ENCODE measurements at places on chromosomes 6 and 20.

DNA sequence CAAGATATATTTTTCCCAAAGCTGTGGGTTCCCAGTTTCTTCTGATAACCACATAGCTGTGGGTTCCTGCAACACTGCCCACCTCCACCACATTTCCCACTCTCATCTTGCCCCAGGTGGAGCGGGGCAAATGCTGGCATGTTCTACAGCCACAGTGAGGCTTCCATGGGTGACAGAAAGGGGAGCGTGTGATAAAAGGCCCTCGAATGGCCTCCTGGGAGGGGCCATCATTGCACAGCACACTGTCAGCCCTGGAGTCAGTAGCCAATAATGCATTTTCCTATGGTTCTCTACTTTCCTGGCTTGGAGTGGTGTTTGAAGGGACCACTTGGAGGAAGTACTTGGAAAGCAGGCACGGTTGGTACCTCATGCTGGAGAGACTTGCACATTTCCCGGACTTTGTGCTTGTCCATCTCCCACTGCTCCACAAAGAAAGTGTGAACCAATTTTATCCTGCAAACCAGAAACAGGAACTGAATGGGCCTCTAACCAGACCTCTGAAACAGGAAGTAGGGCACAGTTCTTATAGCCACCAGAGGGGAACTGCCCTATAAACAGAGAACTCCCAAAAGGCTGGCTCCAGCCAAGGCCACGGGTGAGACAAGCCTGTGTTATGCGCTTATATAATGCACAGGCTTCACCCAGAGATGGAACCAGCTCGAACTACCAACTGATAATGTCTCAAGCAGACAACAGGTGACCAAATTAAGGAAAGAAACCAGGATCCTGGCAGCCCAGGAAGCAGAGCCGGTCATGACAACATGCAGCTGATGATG lies 8.6 kb downstream of the MAP3K5 start:
- no peak for DNase-seq

- no peak for DNase-seq
Observed at GRCh38 chr20:60512443-60512842, 554.2 kb downstream of the CDH26 start.

GRCh38 chr6:113010196-113010989 lies 663.3 kb downstream of the RFPL4B start:
- no peak for DNase-seq

DNA sequence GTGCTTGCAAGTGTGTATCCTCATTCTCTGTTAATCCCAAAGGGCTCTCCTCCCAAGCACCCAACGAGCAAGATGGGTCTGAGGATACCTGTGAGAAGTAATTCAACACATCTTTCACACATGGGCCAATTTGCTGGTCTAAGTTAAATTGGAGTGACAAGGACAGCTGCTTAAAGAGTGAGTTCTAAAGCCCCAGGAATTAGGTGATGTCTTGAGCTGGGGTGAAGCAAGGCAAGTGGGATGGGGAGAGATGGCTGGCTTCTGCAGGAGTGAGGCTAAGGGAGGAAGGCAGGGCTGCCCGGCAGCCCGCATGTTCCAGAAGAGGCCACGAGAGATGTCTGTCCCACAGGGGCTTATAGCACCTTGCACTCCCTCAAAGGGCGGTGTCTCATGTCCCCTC lies 288.5 kb downstream of the CDH26 start:
- no peak for DNase-seq

- no peak for DNase-seq
Observed at GRCh38 chr6:48916607-48917006, 546.4 kb downstream of the MMUT start.

GRCh38 chr20:42341654-42342053 lies 723.5 kb upstream of the CHD6 start:
- DNase-seq, result no peak

DNA sequence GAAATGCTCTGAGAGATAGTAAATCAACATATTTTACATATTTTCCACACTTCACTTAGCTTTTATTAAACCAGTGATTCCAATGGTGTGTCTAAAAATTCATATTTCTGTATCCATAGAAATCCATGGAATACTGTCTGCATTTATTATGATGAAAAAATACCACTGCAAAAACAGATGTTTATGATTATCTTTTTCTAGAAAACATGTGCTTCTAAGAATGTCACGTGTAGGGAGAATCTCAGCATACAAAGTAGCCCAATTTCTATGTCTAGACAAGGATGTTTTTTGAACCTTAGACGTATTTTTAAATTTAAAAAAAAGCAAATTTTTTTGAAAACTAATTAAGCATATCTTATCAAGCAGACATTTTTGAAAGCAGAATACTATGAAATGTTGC lies 622.4 kb downstream of the TENT5A start:
- no peak for DNase-seq

GRCh38 chr20:1282966-1283365 lies 16.9 kb downstream of the SNPH start:
- DNase-seq, result no peak

DNA sequence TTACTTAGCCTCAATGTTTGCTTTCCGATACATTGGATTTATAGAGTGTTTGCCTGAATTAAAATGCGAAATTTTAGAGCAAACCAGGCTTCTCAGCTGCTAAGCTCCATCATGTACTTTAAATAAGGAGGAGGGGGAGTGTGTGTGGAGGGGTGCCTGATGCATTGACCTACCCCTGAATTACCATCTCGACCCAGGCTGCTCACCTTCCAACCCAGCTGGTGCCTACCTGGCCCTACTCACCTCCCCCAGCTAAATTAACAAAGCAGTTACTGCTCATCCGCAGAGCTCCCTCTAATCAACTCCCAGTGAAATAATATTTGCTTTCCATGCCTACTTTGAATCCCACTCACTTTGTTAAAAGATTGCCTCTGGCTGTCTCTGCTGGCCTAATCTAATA lies 544.5 kb downstream of the MAFB start:
- no peak for DNase-seq

- DNase-seq, result no peak
Observed at GRCh38 chr6:151649835-151650234, 156.0 kb downstream of the CCDC170 start.

- DNase-seq, result no peak
Observed at GRCh38 chr6:32785781-32786533, 22.6 kb upstream of the HLA-DQB2 start.

DNA sequence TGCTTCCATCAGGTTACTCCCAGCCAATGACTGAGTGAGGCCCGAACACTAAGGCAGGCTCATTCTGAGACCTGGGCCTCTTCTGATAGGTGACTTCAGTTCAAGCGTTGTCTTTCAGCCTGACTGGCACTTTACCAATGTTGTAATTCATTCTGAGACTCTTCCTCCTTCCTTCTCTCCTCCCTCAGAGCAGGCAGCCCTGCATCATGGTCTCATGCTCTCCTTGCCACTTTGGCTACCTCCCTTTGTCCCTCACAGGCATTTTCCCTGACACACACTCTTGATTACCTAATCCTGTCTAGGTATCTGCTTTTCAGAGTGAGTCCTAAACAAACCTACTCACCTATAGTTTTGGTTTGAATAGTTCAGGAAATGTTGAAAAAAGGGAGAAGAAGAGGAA lies 12.6 kb upstream of the WFDC12 start:
- no peak for DNase-seq

GRCh38 chr6:129195643-129196042 lies 312.7 kb downstream of the LAMA2 start:
- DNase-seq, result no peak

DNA sequence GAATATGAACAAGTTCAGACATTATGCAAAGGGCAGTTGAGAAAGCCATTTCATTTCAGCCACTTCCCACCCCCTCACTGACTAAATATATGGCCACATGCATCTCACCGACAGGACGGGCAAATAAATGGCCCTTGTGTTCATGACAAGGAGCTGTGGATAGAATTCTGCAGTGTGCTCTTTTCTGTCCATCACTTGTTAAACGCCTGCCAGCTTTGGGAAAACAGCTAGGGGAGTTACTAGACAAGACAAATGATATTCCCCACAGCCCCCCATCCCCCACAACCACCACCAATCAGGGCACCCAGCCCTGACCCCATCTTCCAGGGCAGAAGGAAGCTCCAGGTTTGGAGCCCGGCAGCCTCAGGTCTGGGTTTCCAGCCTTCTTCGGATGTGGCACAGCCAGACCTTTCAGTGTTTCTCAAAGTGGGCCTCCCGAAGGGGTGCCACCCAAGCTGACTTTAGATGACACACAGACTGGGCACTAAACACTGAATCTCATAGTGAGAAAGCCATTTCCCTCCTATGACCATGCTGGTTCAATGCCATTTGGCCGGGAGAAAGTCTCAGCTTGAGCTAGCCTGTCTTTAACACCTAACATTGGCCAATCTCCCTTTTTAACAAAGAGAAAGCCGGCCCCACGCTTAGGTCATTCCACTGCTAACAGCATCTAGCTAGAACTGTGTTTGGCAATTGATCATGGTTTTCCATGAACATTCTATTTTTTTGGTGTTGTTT lies 4.0 kb upstream of the RIPOR3 start:
- DNase-seq, result no peak

DNA sequence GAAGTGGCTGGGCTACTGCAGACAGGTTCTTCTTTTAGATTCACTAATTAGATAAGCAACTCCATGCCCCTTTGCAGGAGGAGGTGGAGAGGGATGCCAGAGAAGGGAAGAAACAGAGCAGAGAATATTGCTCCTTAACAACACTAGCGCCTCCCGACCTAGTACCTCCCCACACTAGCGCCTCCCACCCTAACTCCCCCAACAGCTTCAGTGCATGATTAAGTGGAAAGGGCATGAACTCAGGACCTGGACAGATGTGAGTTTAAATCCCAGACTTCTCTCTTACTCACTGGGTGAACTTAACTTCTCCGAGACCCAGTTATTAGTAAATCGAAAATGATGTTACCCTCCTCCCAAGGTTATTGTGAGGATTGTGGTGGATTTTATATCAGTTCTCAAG lies 25.7 kb downstream of the STX11 start:
- no peak for DNase-seq

DNA sequence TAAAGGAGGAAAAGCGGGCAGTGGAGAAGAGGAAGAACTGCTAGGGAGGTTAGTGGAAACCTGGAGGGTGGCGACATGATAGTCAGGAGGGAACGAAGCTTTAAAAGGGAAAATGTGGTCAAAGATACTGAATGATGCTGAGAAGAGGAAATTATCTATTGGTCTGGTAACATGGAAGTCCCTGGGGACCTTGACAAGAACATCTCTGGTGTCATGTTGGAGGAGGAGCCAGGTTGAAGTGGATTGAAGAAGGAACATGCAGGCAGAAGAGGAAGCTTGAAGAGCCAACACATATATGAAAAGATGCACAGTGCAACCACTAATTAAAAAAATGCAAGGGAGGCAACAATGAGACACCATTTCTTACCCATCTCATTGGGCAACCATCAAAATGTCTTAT lies 251.9 kb upstream of the RNF24 start:
- no peak for DNase-seq

DNA sequence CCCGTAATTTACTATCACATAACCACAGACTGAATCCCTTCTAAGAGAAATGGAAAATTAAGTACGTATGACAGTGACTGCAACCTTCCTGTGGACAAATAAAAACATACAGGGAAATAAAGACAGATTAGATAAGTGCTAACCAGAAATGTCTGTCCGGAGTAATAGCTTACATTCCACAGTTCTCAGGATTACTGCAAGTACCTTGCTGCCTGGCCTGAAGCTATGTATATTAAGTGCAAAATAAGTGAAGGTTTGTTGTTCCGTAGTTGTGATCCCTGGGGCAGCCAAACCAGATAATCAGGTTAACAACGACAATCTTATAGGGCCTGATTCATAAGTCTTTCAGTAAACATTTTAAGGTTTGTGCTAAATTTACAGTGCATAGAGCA lies 2.8 kb downstream of the NEDD9 start:
- no peak for DNase-seq

- DNase-seq, result no peak
Observed at GRCh38 chr6:165732696-165733488, 69.9 kb upstream of the PDE10A start.

DNA sequence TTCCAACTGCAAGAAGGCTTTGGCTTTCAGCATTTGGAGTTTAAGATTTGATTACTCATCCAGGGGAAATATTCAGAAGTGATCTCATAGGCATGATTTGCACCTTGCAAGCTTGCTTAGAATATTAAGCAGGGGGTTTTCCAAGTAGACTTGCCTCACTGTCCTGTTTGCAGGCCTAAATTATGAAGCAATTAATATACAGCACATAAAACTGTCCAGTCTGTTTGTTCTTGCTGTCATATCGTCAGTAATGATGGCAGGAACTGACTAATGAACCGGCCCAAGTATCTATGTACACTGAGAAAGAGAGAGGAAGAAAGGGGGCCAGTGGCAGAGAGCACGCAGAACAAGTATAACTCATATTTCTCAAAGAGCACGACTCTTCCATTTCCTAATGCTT lies 212.5 kb upstream of the SUPT3H start:
- DNase-seq, result no peak

- DNase-seq, result no peak
Observed at GRCh38 chr20:37323985-37324384, 22.0 kb upstream of the SRC start.

DNA sequence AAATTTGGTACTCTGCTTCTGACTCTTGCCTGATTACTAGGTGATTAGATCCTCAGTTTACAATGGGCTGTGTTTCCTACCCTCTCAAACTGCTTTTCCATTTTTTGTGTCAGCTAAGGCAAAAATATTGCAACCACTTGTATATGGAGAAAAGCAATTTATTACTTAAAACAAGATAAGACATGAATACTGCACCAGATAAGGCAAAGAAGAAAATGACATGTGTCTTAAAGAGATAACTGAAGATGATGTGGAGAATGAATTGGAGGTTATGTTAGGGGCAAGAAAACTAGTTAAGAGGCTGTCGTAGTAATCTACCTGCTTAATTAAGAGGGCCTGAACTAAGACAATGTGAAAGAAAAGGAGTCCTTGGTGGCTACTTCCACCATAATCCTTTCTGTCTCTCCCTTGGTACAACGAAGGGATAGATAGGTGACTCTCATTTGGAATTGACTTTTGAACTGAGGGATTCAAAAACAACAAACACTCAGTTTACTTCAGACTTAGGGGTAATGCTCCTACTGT lies 16.3 kb upstream of the REV3L start:
- no peak for DNase-seq

- no peak for DNase-seq
Observed at GRCh38 chr6:65450451-65450850, 256.6 kb downstream of the EYS start.

- no peak for DNase-seq
Observed at GRCh38 chr6:158557927-158558326, 2.0 kb upstream of the TMEM181 start.

DNA sequence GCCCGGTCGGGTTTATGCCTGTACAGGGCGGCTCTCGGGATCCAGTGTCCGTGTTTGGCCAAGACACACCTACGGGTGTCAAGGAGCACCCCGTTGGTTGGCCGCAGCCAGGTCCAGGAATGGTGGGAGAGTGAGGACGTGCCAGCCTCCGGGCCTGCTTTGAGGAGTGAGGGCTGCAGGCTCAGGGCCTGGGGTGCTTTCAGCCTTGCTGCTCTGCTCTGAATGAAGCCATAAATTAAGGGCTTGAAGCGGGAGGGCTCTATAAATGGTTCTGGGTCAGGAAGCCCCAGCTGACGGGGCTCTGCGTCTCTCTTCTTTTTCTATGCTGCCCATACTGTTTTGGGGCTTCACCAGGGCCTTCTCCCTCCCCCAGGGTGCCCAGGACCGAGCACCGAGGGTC lies 15.1 kb downstream of the GATA5 start:
- no peak for DNase-seq

GRCh38 chr6:40794586-40794985 lies 207.4 kb upstream of the LRFN2 start:
- no peak for DNase-seq

- DNase-seq, result no peak
Observed at GRCh38 chr6:133254552-133255228, 13.5 kb downstream of the EYA4 start.
